ENCODE measurements at places on chromosomes 1 and 21.

GRCh38 chr1:81671038-81671437, 129.7 kb upstream of the ADGRL2 start:
- DNase-seq = no peak

DNA sequence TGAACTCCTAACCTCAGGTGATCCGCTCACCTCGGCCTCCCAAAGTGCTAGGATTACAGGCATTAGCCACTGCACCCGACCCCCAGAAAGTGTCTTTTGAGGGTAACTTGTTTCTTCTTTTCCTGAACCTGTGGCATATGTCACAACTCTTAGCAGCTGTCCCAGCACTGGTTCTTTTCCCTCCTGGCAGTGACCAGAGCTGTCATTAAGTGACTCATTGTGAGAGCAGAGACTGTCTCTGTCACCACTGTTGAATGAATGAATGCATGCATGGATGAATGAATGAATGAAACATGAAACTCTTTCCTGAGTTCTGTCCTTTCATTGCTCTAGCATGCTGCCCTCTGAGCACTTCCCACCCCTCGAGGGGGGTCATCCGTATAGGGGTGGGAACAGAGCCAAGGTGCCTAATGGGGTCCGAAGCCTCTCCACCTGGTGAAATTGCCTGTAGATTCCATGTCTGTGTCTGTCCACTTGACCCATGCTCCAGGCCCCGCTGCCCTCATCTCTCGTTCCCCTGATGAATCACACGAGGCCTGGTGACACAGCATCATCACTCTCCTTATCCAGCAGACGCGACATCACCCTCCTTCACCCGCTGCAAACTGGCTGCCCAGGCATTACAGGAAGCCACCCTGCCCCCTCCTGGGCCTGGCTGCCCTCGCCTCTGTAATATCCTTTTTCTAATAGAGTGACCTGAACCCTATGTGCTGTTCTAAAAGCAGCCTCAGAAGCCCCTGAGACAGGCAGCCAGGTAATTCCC, 75.0 kb downstream of the IGSF21 start:
- no peak for DNase-seq

DNA sequence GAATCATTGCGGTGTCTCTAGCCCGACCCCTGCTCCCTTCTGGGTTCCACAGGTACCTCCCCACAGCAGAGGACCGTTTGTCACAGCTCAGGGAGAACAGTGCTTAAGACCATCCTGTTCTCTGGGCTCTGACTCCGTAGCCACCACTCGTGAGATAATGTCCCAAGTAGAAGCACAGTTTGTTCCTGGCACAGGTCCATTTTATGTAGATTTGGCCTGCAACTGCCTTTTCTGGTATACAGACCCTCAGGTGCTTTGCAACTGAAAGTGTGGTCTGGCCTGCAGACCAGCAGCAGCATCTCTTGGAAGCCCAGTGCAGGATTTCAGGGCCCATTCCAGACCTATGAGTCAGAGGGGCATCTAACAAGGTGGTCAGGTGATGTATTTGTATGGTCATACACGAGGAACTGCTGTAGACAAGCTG, 28.4 kb upstream of the TMEM125 start:
- DNase-seq = no peak

DNA sequence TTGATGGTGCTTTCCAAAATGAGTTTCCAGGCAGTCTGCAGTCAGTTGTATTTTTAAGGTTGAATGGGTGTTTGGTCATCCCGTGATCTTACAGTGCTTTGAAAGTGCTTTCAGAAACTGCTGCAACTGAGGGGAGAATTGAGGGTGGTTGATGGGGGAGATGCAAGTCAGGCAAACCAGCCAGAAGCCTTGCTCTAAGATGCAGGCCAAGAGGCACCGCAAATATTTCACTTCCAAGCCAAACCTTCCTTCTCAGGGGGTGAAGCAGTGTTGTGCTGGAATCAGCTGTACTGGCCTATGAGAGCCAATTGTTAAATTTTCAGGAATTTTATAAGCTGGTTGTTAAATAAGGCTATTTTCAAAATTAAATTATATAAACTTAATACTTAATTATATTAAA, 151.6 kb downstream of the KCNJ6 start:
- no peak for DNase-seq

DNA sequence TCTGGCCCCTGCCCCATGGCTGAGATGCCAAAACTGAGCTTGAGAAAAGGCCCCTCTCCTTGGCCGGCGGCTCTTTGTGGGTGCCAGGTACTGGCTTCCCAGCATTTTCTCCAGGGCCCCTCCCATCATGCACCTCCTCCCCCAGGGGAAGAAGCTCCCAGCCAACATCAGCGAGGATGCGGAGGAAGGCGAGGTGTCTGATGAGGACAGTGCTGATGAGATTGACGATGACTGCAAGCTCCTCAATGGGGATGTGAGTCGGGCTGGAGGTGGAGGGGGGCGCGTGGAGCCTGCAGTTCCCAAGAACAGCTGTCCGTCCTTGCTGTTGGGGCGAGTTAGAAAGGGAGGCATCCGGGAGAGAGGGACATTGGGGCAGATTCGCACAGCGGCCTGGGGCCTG, 13.5 kb downstream of the PLCH2 start:
- DNase-seq = no peak

DNA sequence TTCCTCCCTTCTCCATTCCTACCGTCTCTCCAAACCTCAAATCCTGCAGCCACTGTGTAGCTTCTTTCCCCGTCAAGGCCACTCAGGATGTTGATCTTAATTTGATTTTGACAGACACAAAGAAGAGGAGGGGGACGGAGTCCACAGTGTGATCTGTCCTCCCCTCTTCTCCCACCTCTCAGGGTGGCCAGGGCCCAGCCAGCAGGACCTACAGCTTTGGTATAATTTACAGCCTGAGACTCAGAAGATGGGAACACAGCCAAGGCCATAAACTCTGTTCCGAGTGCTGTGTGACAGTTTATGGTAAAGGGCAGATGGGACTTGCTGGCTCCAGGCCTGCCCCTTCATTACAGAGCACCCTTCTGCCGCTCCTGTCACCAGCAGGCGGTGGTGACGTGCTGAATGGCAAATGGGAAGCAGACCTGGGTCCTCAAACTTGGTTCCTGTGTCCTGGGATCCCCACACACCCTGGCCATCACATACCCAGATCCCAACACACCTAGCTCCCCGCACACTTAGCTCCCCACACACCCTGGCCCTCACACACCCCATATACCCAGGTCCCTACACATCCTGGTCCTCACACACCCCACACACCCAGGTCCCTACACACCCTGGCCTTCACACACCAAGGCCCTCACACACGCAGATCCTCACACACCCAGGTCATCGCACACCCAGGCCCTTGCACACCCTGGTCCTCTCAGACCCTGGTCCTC, 71.6 kb downstream of the CD2 start:
- peak; percentile 95 for DNase-seq

GRCh38 chr1:34478515-34479076, 276.3 kb upstream of the GJB5 start:
- DNase-seq = no peak

GRCh38 chr1:17542645-17543044, 3.1 kb downstream of the ARHGEF10L start:
- no peak for DNase-seq

- DNase-seq = no peak
These were observed 395.3 kb upstream of the RUNX1 start for GRCh38 chr21:35444391-35444790.

DNA sequence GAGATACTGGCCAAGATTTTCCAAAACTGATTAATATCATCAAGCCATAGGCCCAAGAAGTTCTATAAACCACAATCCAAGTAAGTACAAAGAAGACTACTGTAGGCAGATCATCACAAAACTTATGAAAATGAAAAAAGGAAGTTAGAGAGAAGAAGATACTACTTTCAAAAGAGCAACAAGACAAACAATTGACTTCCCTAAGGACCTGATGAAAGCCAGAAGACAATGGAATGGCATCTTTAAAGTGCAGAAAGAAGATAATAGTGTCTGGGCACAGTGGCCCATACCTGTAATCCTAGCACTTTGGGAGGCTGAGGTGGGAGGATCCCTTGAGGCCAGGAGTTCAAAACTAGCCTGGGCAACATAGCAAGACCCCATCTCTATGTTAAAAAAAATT, 243.1 kb downstream of the PRDM2 start:
- no peak for DNase-seq

DNA sequence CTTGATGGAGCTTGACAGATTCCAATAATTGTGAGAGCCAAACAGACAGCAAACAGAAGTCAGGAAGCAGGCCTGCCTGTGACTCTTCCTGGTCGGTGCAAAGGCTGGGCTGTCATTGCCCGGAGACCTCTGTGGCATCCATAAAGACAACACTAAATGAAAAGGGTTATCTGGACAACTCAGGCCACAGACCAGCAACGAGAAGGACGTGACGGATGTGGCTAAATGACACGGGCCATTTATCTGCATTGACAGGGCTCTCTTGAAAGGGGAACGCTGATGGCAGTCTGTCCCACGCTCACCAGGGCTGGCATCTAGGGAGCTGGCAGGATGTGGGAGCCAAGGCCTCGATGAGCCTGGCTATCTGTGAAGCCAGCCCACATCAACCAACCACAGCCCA, 35.0 kb downstream of the HMGB4 start:
- no peak for DNase-seq

- no peak for DNase-seq
These were observed 109.8 kb downstream of the TOMM20 start for GRCh38 chr1:235018720-235019444.

DNA sequence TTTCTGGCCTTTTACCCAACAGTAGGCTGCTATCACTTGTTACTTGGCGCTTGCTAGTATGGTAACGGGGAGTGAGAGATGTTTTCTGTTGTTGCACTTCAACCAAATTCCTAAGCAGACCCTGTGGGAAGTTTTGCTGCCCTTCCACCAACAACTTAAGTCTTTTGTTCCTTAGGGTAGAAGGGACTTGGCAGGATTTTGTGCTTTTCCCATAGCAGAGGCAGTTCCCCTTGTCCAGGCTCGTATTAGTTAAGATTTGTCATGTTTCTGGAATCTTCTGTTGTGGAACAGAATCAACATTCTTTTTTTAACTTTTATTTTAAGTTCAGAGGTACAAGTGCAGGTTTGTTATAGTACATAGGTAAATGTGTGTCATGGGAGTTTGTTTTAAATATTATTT, 73.2 kb upstream of the SGIP1 start:
- DNase-seq = no peak

DNA sequence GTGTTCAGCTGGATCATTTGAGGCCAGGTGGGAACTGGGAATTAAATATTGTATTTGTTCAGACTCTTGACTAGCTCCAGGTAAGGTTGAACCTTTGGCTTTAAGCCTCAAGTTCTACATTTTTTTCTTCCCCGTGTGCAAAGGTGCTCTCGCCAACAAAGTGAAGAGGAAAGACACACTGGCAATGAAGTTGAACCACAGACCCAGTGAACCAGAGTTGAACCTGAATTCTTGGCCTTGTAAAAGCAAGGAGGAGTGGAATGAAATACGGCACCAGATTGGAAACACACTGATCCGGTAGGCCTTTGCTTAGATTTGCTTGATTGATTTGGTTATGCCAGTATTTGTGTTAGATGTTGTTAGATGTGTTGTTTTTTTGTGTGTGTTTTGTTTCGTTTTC, 25.5 kb upstream of the RCC1 start:
- no peak for DNase-seq

DNA sequence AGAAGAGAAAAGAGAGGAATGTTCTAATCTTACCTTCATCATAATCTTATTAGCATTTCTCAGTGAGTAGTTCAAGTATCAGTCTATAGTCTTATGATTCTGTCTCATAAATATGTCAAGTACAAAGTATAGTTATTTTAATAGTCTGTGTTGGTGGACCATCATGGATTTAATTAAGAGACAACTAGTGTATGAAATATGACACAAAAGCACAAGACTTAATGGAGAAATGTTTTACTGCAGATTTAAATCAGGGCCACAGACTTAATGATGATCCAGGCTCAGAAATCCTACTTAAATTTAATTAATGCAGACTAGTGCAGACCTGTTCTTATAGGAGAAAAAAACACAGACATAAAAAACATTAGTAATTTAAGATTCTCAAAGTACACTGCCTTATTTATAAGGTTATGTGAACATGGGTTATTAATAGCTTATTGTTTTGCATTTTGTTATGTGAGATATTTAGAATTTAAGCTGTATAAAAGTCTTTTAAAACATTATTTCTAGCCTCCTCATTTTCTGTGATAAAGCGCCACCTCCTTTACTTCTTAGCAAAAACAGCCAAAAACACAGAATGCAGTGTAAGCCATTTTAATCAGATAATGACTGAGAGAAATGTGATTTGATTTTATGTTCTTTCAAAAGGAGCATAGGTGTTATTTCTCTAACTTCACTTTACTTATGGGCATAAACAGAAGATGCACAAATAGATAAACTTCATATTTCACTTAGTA, 255.0 kb upstream of the SNX7 start:
- DNase-seq = no peak

DNA sequence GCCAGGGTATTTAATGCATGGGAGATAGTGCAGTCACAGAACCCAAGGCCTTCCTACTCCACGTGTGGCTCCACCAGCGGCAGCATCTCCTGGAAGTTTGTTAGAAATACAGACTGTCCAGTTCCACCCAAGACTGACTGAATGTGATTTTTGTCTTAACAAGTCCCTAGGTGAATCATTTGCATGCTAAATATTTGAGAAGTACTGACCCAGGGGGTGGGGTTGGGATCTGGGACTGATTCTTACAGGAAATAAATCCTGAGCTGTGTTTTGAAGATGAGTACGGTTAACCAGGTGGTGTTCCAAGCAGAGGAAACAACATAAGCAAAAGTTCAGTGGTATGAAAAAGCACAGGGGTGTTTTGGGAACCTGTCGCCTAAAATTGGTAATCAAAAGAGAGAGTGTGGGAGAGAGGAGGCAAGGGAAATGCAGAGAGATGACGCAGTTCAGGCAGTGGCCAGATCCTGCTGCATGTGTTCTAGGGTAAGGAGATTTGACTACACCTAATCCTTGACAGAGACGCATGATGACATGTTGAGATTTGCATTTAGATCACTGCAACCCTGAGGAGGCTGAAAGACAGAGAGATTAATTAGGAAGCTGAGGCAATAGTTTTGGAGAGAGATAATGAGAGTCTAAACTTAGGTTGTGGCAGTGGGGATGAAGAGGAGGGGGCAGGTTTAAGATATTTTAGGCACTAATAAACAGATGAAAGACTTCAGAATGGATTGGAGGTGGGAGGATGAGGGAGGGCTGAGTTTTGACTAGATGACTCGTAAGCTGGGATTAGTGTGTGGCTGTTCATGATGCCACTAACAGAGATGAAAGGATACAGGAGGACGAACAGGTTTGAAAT, 3.7 kb upstream of the ZNF326 start:
- DNase-seq = no peak

Measured in NCI-H446 treated with DMSO at 0.1 percent for 48 hours (cell line).